ENCODE measurements at places on chromosomes 4 and X. TPM values are rescaled to one million over a fixed set of nuclear protein-coding genes. Genes with fewer than 3 reads are reported as not detected.

- DNase-seq: no peak
Measured at GRCh38 chr4:80751200-80751599, 279.3 kb upstream of the BMP3 start.

GRCh38 chr4:22463179-22463578 lies 52.7 kb downstream of the ADGRA3 start:
- no peak for DNase-seq

DNA sequence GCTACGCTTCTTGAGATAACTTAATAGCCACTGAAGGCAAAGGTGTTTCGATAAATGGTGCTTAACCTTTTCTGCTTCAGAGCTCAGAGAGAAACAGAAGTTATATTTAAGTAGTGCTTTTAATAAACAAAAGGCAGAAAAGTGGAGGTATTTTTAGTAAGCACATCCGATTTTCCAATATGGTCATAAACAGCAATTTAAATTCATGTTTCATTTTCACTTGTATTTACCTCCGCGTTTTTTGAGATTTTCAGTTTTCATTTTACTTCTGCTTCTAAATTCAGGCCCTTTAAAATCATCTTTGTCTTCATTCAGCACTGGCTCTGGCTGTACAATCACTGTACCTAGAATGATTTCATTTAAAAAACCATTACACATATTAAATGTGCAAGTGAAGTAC lies 92.4 kb downstream of the ATRX start:
- no peak for DNase-seq

GRCh38 chr4:81549984-81550383 lies 78.3 kb upstream of the RASGEF1B start:
- DNase-seq: no peak

DNA sequence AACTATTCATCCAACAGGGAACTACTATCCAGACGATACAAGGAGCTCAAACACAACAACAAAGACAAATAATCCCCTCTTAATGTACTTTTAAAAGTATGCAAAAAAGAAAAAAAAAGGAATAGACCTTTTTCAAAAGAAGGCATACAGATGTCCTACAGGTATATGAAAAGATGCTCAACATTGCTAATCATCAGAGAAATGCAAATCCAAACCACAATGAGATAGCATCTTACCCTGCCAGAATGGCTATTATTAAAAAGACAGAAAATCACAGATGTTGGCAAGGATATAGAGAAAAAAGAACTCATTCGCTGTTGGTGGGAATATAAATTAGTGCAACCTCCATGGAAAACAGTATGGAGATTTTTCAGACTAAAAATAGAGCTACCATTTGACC lies 67.1 kb upstream of the ENPP6 start:
- no peak for DNase-seq

DNA sequence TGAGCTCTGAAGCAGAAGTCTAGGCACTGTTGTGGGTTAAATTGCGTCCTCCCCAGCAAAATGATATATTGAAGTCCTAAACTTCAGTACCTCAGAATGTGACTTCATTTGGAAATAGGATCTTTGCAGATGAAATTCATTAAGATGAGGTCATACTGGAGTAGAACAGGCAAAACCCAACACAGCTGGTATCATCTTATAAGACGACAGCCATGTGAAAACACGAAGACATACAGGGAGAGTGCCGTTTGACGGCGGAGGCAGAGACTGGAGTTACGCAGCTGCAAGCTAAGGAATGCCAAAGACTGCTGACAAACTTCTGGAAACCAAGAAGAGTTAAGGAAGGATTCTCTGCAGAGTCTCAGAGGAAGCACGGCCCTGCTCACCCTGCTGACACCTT lies 241.5 kb downstream of the MAML3 start:
- DNase-seq: no peak

PHKA1 gene
- total RNA-seq: 5.2 TPM

GRCh38 chr4:10606483-10607155 lies 77.9 kb downstream of the CLNK start:
- DNase-seq: no peak

DNA sequence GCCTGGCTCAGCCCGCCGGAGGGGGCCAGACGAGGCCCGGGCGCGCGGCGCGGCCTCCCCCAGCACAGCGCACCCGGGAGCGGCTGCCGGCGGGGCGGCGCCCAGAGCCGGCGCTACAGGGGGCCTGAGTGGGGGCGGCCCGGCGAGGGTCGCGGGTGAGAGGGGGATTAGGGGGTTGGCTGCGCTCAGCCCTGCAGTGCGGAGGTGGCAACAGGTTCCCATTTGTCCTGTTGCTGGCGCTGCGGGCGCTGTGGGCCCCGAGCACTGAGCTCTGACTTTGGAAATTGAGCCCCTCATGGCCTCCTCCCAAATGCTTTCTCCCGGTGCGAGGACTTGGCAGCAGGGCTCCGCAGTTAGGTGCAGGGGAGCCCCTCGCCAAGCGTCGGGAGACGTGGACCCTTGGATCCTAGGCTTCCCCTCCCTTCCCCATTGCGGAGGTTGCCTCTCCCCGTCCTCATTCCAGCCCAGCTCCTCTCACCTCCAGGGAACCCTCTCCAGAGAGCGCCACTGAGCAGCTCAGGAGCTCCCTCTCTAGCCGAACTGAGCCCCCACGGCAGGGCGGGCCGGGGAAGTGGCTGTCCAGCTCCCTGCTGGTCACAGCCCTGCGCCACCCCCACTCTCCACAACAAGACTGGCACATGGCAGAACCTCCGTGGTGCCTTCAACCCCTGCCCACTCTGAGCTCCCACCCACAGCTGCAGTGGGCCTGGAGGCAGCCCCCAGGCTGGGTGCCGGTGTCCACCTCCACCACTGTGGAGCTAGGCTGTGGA lies 2.5 kb upstream of the DUSP9 start:
- DNase-seq: no peak

ADH1B gene
- 891 TPM for total RNA-seq

GRCh38 chr4:139317635-139318034 lies 15.4 kb upstream of the NDUFC1 start:
- no peak for DNase-seq

- DNase-seq: no peak
Measured at GRCh38 chr4:52037689-52038102, 403 bp downstream of the SGCB start.

DNA sequence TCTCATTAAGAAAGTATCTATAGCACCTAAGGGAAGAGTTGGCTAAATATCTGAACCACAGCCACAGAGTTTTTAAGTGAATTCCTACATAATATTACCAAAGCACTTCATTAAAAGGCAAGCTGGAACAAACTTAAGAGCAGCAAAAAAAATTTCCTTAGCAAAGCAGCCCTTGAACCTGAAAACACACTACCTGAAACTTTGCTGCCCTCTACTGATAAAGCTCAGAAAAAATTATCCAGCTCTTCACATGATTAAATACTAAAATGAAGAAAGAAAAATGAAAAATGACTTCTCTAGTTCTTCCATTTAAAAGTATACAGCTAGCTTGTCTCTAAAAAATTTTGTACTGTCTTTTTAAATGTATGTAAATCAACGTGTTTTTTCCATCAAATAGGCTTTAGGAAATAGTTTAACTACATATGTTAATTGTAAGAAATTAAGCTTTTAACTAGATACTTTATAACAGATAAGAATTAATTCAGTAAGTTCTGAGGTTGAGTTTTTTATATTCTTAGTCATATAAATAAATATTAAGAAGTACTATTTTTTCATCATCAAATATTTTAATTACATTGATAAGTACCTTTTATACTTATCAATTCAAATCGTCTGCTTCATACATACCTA lies 156.1 kb downstream of the STPG2 start:
- DNase-seq: no peak

FHDC1 gene
- total RNA-seq: 6.4 TPM

DNA sequence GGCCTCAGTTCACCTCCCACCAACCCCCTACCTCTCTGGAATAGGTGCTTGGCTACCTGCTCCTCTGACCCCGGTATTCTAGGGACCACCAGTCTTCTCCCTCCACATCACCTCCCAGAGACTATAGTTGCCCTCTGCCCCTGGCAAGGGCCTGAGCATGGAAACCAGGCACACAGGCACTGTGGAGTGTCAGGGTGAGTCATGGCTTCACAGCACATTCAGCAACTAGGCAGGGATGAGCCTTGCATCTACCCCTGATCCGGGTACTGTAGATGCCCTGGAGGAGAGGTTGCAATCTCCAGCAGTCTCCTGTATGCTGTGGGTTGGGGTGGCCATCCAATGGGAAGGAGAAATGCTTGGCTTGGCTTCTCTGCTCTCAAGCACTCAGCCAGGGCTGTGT lies 472.7 kb downstream of the IDS start:
- DNase-seq: no peak

SLC9B1 gene
- not detected for total RNA-seq

- no peak for DNase-seq
Measured at GRCh38 chr4:43690116-43690515, 758.5 kb downstream of the KCTD8 start.

- DNase-seq: no peak
Measured at GRCh38 chr4:47128991-47129390, 97.6 kb downstream of the GABRB1 start.

PAGE1 gene
- total RNA-seq: not detected

DGKK gene
- total RNA-seq: 0.49 TPM

GC gene
- total RNA-seq: not detected

- DNase-seq: no peak
Measured at GRCh38 chrX:138877746-138878145, 166.2 kb upstream of the FGF13 start.
